ENCODE measurements at places on chromosomes 6 and 20.

GRCh38 chr20:13546497-13547131, 92.1 kb downstream of the TASP1 start:
- peak; percentile 38 for DNase-seq

GRCh38 chr6:127199470-127199869, 67.2 kb upstream of the RNF146 start:
- DNase-seq: no peak

- no peak for DNase-seq
These were observed 30.2 kb downstream of the ZHX3 start for GRCh38 chr20:41287327-41287726.

- DNase-seq: no peak
These were observed 20.3 kb downstream of the OR2B6 start for GRCh38 chr6:27977387-27977786.

DNA sequence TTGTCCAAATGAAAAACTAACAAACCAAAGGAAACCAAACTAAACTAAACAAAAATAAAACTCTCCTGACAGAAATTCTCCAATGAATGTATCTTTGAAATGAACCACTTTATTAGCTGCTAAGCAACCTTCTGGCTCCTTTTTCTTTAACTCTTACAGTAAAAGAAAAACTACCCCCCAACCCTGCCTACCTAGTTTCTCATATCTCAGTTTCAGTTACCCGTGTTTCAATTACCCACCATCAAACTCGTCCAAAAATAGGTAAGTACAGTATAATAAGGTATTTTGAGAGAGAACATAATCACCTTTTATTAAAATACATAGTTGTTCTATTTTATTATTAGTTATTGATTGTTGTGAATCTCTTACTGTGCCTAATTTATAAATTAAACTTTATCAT, 177.4 kb upstream of the THEMIS start:
- DNase-seq: no peak

GRCh38 chr6:99216959-99217358, 132.5 kb downstream of the FAXC start:
- DNase-seq: no peak

DNA sequence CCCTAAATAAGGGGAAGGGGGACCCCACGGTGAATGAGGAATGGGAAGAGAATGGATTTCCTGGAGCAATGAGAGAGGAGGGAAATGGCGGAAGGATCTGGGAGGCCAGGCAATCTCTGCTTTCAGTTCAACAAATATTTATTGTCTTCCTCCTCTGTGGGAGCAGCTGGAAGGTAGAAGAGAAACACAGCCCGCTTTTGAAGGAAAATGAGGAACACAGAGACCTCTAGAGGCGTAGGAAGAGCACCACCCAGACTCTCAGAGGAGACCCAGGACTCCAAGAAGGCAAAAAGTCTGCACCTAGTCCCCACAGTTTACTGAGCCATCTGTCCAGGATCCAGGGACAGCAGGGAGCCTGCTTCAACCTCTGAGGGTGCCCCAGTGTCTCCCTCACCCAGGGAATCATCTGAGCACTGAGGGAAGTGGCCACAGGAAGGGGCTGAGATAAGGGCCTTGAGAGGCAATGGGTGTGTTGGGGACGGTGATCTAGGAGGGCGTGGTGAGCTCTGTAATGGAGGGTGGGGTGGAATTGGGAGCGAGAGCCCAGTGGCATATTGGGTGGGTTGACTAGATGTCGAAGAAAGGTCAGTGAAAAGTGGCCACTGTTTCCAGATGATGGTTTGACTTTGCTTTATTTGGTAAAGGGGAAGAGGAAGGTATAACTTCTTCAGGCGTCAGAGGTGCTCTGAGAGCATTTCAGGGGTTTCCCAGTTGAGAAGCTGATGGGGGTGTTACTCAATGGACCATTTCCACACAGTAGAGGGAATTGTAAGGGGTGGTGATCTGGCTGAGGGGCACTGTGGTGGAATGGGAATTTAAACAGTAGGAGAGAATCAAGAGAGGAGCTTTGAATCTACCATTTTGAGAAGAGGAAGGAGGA, 610 bp downstream of the PSORS1C1 start:
- no peak for DNase-seq

DNA sequence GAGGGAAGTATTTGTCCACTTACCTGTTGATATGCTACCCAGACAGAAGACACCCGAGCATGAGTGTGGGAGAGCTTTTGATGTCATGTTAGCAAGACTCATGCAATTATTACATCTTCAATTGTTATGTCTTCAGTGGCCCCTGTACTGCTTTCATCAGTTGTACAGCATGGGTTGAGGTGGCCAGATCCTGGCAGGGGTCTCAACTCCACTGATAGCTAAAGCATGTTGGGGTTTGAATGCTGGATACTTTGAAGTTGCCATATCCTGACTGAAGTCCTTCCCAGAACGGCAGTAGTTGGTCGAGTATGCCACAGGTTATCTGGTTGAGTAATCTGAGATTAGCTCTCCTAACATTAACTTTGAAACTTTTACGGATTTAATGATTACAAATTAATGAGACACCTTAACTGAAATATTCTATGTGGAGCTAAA, 46.7 kb downstream of the LRRN4 start:
- no peak for DNase-seq

DNA sequence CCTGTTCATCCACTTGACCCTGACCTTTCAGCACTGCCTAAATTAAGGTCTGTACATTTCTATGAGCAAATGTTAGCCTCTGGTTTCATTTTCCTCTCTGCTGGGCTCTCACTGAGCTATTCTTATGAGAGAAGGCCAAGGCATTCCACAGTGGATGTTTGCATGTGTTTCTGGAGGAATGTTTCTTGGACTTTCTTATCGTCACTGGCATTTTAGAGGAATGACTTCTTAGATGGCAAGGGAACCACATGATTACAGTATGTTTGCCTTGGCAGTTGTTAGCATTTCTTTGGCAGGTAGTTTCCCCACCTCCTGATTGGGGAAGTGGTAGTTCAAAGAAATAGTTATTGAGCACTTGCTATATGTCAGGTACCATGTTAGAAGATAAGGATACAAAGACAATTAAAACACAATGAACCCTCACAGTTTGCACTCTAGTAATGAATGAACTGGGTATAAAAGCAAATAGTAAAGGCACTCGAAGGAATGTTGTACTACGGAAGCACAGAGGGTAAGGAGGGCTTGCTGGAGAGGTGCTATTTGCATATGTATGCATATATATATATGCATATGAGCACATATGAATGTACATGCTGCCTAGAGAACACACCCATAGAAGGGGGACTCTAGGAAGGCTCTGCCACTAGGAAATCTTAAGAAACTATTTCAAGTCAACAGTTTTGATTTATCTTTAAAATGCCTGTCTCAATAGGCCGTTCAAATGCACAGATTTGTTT, 307.4 kb downstream of the EYA4 start:
- no peak for DNase-seq

DNA sequence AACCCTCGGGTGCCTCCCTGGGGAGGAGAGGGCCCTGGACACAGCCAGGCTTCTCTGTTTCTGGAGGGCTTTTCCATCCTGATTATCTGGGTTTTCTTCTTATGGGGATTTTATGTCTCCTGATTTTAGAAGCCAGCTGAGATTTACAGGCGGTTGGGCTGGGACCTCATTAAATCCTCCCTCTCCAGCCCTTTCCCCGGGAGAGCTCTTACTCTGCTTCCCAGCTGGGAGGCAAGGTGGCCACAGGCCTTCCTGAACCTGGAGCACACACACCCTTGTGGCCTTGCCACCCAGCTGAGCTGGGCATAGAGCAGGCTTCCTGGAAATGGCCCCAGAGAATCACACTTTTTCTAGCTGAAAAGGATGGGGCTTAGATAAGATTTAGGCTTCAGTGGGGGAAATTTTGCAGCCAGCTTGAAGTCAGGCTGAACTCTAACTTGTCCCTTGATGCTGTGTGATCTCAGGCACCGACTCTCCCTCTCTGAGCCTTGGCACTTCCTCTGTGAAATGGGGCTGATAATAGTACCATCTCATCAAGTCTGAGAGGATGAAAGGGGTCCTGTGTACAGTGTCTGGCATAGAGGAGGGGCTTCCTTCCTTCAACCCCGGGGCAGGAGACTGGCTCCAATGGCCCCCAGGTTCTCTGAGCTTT, 16.6 kb downstream of the VSTM2L start:
- DNase-seq: no peak

GRCh38 chr6:71468841-71469700, 180.5 kb downstream of the OGFRL1 start:
- DNase-seq: no peak

- DNase-seq: no peak
These were observed 1.5 kb upstream of the MDFI start for GRCh38 chr6:41636833-41637193.

DNA sequence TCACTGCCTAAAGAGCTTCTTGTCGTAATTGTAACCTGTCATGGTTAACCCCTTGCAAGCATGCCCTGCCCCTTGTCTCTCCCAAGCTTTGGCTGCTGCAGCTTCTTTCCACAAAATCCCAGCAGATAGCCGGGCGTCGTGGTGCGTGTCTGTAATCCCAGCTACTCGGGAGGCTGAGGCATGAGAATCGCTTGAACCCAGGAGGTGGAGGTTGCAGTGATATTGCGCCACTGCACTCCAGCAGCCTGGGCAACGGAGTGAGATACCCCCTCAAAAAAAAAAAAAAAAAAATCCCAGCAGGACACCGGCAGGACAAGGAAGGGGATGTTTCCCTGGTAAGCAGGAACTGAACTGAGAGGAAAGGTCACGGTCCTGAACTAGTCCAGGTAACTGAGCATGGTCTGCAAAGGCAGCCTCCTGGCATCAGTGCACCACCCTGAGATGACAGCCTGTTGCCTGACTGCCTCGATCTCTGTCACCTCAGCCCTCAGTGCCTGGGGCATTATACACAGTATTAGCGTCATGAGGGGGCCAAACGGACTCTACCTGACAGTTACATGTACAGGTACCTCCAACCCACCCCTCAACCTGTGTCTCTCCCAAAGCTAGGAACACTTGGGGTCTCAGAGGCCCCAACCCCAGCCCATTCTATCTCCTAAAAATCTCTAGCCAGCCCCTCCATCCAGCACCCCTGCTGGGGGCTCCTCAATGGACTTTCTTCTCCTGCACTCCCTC, 1.8 kb downstream of the LZTS3 start:
- DNase-seq: no peak

- DNase-seq: no peak
These were observed 41.3 kb downstream of the WASF1 start for GRCh38 chr6:110137924-110138887.

DNA sequence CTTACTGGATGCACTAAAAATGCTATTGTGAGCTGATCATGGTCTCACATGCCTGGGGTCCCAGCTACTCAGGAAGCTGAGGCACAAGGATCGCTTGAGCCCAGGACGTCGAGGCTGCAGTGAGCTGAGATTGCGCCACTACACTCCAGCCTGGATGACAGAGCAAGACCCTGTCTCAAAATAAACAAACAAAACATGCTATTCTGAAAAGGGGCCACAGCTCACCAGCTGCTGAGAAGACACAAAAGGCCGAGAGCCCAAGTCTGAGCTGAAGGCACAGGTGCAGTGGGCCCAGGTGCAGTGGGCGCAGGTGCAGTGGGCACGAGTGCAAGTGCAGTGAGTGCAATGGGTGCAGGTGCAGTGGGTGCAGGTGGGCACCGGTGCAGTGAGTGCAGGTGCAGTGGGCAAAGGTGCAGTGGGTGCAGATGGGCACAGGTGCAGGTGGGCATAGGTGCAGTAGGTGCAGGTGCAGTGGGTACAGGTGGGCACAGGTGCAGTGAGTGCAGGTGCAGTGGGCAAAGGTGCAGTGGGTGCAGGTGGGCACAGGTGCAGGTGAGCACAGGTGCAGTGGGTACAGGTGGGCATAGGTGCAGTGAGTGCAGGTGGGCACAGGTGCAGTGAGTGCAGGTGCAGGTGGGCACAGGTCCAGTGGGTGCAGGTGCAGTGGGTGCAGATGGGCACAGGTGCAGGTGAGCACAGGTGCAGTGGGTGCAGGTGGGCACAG, 16.0 kb downstream of the ZBTB46 start:
- no peak for DNase-seq

- no peak for DNase-seq
These were observed 100.9 kb upstream of the NFATC2 start for GRCh38 chr20:51643390-51643789.

GRCh38 chr6:22800451-22800850, 231.1 kb downstream of the HDGFL1 start:
- no peak for DNase-seq

- no peak for DNase-seq
These were observed 650 bp upstream of the CASP8AP2 start for GRCh38 chr6:89828988-89829471.

DNA sequence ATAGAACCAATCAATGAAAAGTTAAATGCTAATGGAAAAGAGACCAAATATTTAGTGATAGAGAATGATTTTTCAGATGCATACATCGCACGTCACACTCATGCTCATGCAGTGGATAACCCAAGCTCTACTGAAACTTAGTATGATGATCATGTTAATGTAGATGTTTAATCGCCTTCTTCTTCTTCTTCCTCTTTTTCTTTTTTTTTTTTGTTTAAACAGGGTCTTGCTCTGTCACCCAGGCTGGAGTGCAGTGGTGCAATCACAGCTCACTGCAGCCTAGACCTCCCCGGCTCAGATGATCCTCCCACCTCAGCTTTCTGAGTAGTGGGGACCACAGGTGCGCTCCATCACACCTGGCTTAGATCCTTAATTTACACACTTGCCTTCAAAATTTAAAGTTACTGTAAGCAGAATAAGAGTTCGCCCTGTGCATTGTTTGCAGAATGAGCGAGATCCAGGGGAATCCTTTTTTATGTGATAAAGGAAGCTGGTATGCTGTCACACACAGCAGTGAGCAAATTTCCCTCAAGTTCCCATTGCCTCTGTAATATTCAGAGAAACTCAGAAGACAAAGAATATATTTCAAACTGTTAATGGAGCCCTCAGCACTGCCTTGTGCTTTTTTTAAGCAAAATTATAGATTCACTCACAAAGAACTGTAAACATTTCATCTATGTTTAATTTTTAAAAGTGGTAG, 194.2 kb upstream of the SGK1 start:
- no peak for DNase-seq

- no peak for DNase-seq
These were observed 43.1 kb upstream of the RNF182 start for GRCh38 chr6:13881621-13882165.

- no peak for DNase-seq
These were observed 52.2 kb upstream of the NNAT start for GRCh38 chr20:37468886-37469285.

- peak; percentile 69 for DNase-seq
These were observed 3.1 kb upstream of the ATXN1 start for GRCh38 chr6:16764188-16764950.

DNA sequence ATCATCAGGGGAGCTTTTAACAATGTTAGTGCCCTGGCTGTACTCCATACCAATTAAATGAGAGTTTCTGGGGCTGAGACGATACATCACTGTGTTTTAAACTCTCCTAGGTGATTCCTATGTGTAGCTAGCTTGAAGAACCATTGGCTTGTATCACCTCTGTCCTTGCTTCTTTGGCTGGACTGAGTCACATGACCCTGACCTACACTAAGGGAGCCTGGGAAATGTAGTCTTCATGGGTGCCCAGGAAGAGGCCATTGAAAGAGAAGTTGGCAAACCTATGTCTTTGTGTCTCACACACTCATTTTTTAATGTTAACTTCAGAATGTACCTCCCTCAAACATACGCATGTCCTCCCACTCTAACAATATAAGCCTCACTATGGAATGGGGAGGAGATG, 506.6 kb downstream of the DHX35 start:
- no peak for DNase-seq
